Activated CD4-positive, CD25-positive, alpha-beta regulatory T cell (primary cell): ENCODE measurements at places on chromosomes 5 and 9.

DNA sequence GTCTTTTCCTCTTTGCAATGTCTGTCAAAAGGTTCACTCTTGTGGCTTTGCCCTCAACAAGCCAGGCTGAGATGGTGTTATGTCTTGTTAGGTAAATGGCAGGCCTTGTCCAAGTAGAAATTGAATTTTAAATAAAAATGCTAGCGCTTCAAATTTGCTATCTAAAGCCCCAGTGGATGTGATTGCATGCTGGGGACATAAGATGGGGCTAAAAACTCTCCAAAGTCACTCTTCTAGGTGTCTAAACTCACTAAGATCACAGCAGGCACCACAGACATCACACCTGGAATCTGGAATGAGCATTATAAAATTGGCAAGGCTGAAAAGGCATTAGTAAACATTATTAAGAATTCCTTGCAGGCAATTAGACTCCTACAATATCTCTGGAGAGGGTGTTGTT, 262.7 kb upstream of the CLINT1 start:
- no peak for DNase-seq

DNA sequence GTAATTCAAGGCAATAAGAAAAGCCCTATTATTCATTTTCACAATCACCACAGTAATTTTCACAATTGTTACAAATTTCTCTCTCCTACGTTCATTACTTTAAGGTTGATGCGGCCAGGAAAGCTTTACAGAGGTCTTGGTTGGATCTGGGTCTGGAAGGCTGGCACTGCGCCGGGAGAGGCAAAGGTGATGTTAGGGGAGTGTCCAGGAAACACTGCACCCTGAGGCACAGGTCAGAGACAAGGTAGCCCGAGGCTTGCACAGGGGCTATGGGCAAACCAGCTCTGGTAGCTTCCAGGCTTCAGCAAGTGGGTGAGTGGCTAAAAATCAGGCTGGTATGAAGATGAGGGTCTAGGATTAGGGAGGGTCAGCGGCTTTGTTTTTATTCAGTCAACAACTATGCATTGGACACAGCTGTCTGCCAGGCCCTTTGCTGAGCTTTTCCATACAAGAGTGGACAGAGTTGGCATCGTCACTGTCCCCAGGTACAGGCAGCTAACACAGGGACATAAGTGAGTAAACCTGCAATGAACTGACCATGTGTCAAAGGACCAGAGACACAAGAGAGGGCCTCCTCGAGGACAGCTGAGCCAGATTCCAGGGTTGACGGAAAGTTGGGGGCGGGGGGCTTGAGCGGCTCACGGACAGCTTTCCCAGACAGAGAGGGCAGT, 12.4 kb upstream of the TENT4A start:
- DNase-seq = no peak

- DNase-seq = no peak
Measured at GRCh38 chr5:65776441-65777141, 54.6 kb downstream of the NLN start.

DNA sequence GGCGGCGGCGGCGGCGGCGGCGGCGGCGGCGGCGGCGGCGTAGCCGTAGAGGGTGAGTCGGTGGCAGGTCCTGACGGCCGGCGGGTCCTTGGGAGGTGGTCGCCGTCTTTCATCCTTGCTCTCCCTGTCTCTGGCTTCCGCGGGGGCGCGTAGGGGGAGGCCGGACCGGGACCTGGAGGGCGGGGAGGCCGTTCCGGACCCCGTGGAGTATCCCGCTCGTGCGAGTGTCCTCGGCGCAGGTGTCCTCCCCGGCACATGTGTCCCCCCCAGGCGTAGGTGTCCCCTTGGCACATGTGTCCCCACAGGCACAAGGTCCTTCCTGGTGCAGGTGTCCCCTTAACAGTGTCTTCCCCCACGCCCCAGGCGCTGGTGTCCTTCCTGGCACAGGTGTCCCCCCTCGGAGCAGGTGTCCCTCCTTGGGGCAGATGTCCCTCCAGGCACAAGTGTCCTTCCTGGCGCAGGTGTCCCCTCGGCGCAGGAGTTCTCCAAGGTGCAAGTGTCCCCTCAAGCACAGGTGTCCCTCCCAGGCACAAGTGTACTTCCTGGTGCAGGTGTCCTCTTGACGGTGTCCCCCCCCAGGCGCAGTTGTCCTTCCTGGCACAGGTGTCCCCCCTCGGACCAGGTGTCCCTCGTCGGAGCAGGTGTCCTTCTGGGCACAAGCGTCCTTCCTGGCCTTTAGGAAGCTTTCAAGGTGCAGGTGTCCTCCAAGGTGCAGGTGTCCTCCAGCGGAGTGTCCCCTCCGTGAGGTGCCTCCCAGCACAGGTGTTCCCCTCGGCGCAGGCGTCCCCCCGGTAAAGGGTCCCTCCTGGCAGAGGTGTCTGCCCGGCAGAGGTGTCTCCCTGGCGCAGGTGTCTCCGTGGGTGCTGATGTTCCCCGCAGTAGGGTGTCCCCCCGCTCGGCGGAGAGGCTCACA, 519 bp downstream of the EXOC3 start:
- DNase-seq = no peak

DNA sequence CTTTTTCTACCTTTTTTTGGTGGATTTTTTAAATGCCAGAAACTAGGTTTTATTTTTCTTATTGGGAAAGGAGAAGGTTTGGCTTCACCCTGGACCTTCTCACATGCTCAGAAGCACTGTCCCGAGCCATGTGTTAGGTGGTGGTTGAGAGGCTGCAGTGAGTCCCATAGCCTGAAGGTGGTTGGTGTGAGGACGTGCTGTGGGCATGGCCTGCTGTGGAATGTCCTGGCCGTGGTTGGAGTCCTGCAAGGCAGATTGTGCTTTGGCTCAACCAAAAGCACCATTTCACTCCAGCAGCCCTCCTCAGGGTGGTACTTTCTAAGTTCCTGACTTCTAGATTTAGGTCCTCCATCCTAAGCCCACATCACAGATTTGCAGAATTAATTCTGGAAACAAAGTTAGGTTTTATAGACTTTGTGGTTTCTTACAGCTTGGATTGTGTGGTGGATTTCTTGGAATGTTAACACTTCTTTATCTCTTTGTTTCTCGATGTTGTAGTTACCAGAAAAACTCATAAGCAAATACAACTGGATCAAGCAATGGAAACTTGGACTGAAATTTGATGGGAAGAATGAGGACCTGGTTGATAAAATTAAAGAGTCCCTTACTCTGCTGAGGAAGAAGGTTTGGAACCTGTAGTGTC, 22.6 kb downstream of the OTULIN start:
- no peak for DNase-seq
